ENCODE measurements at places on chromosomes 2 and 18.

- DNase-seq = no peak
Measured at GRCh38 chr2:77831471-77831870, 309.3 kb upstream of the LRRTM4 start.

DNA sequence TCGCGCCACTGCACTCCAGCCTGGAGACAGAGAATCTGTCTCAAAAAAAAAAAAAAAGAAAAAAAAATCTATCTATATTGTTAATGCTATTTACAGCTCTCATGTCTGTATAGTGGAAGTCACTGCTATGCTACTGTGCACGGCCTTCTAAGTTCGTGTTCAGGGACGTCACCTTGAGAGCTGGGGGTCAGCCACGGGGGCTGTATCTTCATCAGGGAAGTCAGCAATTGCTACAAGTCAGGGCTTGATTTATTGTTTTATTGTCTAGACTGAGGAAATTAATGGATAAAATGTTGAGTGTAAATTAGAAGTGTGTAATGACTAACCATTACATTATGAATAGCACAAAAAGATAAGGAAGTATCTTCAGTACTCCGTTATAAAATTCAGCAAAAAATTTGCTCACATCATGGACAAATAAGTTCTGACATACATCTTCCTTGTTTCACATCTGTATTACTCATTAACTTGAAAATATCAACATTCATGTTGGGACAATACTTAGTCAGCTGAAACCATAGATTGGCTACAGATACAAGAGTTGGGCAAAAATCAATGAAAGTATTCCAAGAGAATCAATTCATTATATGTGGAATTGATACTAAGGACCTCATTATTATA is 136.6 kb upstream of the SEC11C start:
- DNase-seq = no peak

- no peak for DNase-seq
Measured at GRCh38 chr2:25557179-25558036, 116.0 kb downstream of the DTNB start.

GRCh38 chr2:113840518-113840917 is 49.4 kb upstream of the ACTR3 start:
- no peak for DNase-seq

DNA sequence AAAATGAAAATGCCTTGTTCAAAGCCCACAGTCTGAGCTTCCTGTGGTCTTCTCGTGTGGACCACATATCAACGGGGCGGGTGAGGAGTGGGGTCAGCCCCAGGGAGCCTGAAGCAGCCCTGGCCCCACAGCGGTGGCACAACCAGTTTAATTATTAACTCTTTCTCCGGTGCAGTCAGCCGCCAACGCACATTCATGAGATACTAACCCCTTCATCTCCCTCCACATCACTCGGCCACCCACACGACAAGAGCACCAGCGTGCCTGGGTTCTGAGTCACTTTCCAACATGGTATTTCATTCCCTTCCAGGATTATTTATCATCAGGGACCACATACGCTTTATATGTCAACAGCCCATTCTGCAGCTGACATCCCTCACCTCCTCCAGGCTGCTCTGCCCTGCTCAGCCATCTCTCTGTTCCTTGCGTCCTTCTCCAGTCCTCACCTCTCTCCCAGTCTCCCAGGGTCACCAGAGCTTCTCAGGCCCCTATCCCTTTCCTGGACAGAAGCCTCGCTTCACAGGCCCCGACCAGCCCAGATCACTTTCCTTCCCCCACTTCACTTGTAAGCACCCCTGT is 48.0 kb upstream of the ID2 start:
- DNase-seq = no peak

- no peak for DNase-seq
Measured at GRCh38 chr2:148022351-148022750, 1.5 kb downstream of the MBD5 start.

GRCh38 chr2:234444893-234445292 is 52.0 kb downstream of the ARL4C start:
- DNase-seq = peak; percentile 81

GRCh38 chr2:130808482-130809268 is 28.0 kb upstream of the ARHGEF4 start:
- DNase-seq = no peak

- no peak for DNase-seq
Measured at GRCh38 chr2:163595028-163595427, 140.8 kb downstream of the FIGN start.

GRCh38 chr18:46771141-46771540 is 14.3 kb upstream of the ST8SIA5 start:
- DNase-seq = no peak
